ENCODE measurements at places on chromosomes 5 and 9. TPM values are rescaled to one million over a fixed set of nuclear protein-coding genes. Genes with fewer than 3 reads are reported as not detected.
A peak's percentile ranks its signal among the peaks of the same experiment; 100 is the strongest.

- no peak for DNase-seq
Observed at GRCh38 chr5:959581-960531, 48.7 kb upstream of the NKD2 start.

GRCh38 chr5:171707442-171707792, 78.2 kb upstream of the SMIM23 start:
- no peak for DNase-seq

GRCh38 chr5:143061161-143061945, 291.2 kb downstream of the ARHGAP26 start:
- peak; percentile 86 for DNase-seq

- no peak for DNase-seq
Observed at GRCh38 chr5:6675784-6676491, 37.3 kb upstream of the TENT4A start.

- DNase-seq = no peak
Observed at GRCh38 chr9:116476935-116477381, 210.1 kb upstream of the TRIM32 start.

- DNase-seq = no peak
Observed at GRCh38 chr9:82031538-82032280, 43.1 kb downstream of the SPATA31D1 start.

- DNase-seq = no peak
Observed at GRCh38 chr5:39373791-39374190, 9.5 kb upstream of the C9 start.

GRCh38 chr5:57447658-57448057, 35.0 kb downstream of the ACTBL2 start:
- no peak for DNase-seq

DNA sequence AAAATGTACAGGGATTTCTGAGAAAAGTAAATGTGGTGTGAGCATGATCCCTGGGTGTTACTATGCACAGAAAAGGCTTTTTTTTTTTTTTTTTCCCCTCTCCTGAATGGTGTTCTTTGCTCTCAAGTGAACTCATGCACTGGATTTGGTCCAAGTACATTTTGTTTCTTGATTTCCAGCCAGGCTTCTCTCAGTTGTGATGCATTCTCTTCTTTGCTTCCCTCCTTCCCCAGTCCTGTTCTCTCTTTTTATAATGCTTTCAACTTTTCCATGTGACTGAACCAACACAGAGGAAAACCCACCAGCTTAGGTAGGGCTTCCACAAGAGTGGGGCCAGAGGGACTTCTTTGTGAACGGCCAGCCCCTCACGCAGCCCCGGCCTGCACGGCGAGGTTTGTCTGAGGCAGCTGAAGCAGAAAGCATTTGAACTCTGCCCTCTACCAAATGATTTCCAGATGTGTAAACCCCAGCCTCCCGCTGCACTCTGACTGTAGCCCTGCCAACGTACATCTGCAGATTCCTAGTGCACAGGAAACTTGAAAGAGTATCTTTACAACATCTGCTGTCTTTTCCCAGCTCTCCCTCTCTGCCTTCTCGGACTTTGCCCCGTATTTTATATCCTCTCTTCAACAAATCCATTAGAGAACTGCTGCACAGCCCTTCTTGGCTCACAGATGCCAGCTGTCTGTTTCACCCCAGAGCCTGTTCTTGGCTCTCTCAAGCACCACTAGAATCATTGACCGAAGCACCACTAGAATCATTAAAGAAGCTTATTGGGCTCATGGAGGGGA, 71.8 kb upstream of the CD180 start:
- peak; percentile 58 for DNase-seq

DNA sequence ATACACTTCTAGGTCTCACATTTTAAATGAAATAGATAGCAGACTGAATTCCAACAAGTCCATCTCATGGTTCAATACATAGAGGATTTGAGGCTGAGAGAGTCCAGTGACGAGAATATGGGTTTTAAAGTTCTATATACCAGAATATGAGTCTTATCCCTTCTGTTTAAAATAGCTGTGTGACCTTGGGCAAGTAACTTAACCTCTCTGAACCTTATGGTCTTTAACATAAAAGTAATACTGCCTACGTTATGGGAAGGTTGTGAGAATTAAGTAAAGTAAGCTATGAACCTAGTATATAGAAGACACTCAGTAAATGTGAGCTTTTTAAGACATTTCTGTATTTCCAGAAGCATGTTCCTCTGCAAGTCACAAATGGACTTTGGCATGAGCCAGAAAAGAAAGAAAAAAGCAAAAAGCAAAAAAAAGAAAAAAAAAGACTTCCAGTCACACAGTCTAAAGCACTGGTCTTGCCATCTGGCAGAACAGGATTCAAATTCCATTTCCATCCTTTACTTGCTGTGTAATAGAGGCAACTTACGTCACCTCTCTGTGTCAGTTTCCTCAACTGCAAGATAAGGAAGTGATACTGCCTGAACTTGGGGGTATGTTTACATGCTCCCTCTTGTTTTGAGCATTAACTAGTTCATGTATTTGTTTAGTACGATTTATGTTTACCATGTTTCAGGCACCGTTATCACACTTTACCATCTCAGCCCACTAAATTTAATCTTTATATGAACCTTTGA, 248.2 kb downstream of the TRIM32 start:
- DNase-seq = no peak

The TAF11L10 gene
- total RNA-seq = not detected

The PTBP3 gene
- total RNA-seq = 90.3 TPM

The CA9 gene
- not detected for total RNA-seq

The CFAP77 gene
- not detected for total RNA-seq

The MYO10 gene
- total RNA-seq = 38.8 TPM

The SH3TC2 gene
- 16.9 TPM for total RNA-seq

The GLDC gene
- not detected for total RNA-seq

The SEMA6A gene
- 6.0 TPM for total RNA-seq
